ENCODE measurements at places on chromosomes 12 and 14.

DNA sequence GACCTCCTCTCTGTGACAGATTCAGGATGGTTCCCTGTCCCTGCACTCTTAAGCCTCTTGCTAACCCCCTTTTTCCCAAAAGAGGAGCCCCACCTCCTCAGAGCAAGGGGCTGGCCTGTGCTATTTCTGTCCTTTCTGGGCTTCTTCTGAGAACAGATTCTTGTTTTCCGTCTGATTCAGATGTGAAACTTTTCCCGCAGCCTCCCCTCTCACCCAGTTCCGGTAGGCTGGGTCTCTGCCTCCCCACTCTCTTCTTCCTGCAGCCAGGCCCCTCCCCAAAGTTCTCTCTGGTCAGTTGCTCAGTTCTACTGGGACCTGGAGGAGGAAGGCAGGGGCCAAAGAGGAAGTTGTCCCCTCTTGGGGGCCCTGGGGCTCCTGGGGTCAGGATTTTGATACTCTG, 11.8 kb downstream of the PDE1B start:
- peak; percentile 5 for DNase-seq

GRCh38 chr12:88509851-88510250, 70.4 kb downstream of the KITLG start:
- DNase-seq: no peak

DNA sequence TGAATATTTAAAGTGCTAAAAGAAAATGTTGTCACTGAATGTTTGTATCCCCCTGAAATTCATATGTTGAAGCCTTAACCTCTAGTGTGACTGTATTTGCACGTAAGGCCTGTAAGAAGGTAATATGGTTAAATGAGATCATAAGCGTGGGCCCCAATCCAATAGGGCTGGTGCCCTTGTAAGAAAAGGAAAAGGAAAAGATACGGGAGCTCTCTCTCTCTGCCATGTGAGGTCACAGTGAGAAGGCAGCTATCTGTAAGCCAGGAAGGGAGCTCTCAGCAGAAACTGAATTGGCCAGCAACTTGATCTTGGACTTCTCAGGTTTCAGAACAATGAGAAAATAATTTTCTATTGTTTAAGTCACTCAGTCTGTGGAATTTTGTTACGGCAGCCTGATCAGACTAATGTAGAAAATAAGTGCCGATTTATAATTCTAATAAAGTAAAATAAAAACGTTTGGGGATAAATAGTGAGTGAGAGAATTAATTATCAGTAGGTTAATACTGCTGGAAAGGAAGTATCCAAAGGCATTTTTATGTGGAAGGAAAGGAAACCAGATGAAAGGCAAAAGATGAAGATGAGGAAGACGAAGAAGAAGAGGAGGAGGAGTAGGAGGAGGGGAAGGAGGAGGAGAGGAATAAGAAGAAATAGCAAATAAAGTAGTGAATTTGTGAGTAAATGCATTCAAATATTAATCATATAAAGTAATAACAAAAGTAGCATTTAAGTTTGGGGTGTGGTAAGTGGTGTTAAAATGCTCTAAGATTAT, 188.5 kb upstream of the KRR1 start:
- no peak for DNase-seq

DNA sequence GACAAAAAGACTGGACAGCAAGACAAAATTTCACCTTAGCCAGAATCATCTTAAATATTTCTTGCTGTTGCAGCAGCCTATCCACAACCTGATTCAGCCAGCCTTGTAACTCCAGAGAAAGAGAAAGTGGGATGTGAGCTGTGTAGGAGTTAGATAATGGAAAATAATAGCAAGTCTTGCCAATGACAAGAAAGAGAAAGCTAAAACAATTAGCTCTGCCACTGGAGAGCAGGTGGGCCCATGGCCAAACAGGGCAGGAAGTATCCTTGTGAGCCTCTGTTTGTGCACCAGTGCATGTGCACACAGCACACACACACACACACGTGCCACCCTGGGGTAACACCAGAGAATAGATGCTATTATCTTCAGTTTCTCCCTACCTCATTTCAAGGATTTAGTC, 106.0 kb upstream of the CCDC196 start:
- DNase-seq: no peak

DNA sequence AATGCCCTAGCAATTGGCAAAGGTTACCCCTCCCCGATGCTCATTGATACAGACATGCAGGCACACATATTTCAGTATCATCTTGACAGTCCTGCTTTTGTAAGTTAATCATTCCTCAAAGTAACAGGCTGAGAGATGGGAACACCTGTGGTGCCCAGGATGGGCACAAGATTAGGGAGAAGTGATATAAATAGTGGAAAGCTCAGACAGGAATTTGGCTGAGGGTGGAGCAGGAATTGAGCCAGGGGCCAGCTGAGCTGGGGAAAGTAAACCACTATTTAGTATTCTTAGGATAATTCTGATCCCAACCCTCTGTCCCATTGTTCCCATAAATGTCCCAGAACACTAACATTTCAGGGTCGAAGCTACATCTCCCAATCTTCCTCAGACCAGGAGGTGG, 38.3 kb downstream of the DAO start:
- no peak for DNase-seq

DNA sequence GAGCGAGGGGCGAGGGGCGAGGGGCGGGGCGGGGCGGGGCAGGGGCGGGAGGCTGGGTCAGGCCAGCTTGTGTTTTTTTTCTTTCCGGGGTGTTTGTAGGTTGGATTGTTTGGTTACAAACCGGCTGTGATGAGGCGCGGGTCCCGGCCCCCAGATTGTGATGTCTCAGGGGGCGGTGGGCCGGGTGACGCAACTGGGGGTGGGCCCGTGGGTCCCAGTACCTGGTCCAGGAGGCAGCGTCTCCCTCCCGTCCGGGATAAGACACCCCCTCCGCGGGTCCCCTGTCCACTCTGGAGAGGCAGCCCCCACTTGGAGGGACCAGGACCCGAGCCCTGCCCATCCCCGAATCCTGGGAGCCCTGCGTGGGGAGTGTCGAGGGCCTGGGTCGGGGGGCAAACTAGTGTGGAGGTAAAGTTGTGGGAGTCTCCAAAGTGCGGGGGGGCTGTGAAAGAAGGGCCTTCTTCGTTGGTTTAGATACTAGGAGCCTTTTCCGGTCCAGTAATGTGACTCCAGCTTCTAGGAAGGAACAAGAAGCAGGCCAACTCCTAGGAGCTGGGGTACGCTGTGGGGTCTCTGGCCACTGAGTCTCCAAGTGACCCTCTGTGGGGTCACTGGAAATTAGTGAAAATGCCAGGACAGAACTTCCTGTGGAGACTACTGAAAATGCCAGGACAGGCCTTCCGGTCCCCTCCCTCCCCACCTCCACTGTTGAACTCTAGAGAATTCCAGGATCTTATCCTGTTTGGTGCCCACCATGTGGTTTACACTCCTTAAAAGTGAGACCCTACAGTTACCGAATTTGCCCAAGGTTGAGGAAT, 579 bp upstream of the CLMN start:
- no peak for DNase-seq

DNA sequence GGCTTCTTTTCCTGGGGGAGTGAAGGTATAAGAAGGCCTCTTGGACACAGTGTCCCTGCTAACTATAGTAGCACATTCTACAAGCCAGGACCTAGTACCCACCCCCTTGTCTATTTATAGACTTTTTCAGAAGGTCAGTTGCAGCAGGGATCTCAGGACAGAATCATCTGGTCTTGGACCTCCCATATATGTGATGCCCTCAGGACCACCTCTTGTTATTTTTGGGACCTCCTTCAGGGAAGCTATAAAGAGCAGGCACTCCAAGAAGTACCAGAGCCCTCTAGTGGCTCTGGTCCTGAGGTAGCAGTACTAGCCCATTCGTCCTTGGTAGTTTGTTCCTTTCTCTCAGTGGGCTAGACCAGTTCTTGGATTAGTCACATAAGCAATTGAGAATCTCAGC, 4.3 kb downstream of the COQ10A start:
- DNase-seq: no peak

GRCh38 chr14:75847584-75847983, 134.2 kb downstream of the TGFB3 start:
- DNase-seq: no peak

DNA sequence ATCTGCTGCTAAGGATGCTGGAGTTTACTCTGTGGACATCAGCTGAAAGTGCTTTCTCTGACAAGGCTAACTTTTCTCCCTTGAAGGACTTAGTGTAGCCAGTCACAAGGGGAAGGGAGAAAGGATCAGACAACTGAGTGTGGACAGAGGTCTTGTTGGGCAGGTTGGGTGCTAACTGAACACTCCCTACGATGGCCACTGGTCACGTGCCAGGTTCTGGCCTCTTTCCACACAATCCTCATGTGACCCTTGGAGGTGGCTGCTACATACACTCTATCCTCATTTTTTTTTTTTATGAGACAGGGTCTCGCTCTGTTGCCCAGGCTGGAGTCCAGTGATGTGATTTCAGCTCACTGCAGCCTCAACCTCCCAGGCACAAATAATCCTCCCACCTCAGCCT, 39.7 kb downstream of the FOXN4 start:
- no peak for DNase-seq

DNA sequence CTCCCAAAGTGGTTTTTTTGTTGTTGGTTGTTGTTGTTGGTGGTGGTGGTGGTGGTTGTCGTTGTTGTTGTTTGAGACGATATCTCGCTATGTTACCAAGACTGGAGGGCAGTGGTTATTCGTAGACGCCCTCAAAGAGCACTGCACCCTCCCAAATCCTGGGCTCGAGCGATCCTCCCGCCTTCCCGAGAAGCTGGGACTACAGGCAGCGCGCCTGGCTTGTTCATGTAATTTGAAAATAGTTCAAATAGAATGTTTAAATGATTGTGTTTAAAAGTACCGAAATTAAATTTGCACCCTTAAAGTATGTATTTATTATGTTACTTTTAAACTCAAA, 439 bp upstream of the ANAPC5 start:
- no peak for DNase-seq

- no peak for DNase-seq
Observed at GRCh38 chr14:101070540-101071492, 167.3 kb upstream of the RTL1 start.

- no peak for DNase-seq
Observed at GRCh38 chr14:81390696-81391095, 9.4 kb downstream of the STON2 start.

GRCh38 chr12:116698554-116699075, 39.3 kb downstream of the SPRING1 start:
- no peak for DNase-seq

- DNase-seq: peak; percentile 15
Observed at GRCh38 chr14:99479906-99480869, at the start of gene SETD3. TSS of gene SETD3 (minus strand) at chr14:99480859. CDS start at chr14:99465805, 15,054 bp downstream.

DNA sequence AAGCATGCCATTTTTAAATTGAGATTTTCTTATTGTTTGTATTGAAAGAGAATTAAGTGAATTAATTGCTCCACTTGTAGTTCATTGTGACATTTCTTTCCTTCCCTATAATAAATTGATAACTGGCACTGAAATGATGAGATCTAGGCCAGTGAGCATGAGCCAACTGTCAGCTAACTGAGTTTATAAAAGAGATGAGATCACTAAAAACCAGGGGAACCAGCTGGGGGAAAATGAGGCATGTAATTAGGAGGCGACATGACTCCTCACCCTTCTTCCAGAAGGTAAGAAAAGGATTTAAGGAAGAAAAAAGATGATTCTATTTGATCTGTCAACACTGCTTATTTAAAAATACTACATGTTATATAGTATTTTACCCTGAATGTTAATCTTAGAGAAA, 104.5 kb upstream of the DNM1L start:
- DNase-seq: no peak

DNA sequence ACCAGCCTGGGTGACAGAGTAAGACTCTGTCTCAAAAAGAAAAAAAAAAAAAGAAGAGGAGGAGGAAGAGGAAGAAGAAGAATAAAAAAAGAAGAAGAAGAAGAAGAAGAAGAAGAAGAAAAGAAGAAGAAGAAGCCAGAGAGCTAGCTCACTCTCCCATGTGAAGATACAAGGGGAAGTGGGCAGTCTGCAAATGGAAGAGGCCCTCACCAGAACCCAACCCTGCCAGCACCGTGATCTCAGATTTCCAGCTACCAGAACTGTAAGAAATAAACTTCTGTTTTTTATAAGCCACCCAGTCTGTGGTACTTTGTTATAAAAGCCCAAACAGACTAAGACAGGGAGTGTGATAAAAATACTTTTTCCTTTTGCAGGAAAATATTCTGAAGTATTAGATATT, 130.7 kb downstream of the ETNK1 start:
- DNase-seq: no peak

DNA sequence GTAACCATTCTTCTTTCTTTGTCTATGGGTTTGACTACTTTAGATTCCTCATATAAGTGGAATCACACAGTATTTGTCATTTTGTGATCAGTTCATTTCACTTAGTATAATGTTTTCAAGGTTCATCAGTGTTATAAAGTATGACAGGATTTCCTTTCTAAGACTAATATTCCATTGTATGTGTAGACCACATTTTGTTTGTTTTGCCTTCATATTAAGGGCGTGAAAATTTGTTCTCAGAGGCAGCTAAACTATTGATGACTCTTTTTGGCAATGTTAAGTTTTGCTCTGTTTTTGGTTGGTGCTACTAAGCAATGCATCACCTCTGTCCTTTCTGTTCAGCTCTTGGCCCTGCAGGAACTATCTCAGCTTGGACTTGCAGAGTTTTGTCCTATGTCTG, 1.7 kb upstream of the KLRG1 start:
- DNase-seq: no peak

DNA sequence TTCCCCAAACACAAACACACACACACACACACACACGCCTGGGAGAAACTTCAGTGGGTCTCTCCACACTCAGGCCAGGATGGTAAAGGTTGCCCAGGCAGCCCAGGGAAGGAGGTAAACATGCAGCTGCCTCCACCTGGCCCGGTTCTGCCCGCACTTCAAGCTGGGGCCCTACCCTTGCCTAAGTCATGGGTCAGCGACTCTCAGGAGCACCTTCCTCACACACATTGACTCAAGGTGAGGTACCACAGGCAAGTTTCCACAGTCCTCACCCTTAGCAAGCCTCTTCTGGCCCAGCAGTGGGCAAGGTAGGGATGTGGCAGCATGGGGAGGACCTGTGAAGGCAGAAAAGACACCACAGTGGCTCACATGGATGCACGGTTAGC, 14.1 kb upstream of the FAIM2 start:
- DNase-seq: no peak

GRCh38 chr12:128137140-128137539, 129.8 kb upstream of the TMEM132C start:
- no peak for DNase-seq

DNA sequence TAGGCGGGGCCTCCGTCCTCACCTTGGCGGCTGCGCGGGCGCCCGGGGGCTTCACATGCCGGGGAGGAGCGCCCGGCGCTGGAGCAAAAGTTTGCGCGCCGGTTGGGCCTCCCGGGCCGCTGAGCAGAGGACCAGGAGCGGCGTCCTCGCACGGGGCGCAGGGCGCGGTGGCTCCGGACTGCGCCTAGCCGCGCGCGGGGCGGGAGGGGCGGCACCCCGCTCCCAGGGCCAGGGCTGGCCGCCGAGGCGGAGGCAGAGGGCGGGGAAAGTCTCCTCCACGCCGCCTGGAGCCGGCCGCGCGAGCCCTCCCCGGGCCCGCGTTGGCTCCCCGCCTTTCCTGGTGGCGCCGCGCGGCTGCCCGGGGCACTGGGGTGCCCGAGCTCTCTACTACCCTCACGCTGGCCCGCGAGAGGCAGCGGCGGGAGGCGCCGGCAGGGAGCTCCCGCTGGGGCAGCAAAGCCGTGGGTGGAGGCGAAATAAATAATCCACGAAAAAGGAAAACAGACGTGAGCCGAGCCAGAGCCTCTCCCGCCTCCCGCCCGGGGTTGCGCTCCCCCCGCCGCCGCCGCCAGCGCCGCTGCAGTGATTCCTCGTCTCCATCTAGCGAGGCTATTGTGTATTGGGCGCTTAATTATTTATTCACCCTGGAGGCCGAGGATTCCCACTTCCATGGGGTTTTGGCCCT, 400 bp upstream of the PRIMA1 start:
- DNase-seq: no peak

- no peak for DNase-seq
Observed at GRCh38 chr14:105622329-105622955, 96.1 kb downstream of the TMEM121 start.

All from CD4-positive, alpha-beta T cell treated with Interleukin-1 beta for 1 hour (primary cell).